ENCODE measurements at places on chromosomes 2 and 18.

GRCh38 chr2:227313310-227313709, 11.7 kb upstream of the MFF start:
- H3K27ac ChIP-seq, result no peak overlapping the region
- no peaks in the 10 kb centered on the region for H3K4me1 ChIP-seq
- H3K27me3 ChIP-seq, result peaks cover 4% of the 10 kb centered on the region
- no peaks in the 10 kb centered on the region for H3K36me3 ChIP-seq
- no peak for ATAC-seq

- no peaks in the 10 kb centered on the region for H3K36me3 ChIP-seq
- no peak overlapping the region for H3K27ac ChIP-seq
- H3K4me1 ChIP-seq, result peaks cover 5% of the 10 kb centered on the region
- no peak overlapping the region for H3K4me3 ChIP-seq
These were observed 78.6 kb upstream of the ZFP36L2 start for GRCh38 chr2:43305012-43305411.

GRCh38 chr2:29209551-29209950, 94.3 kb downstream of the CLIP4 start:
- no peak overlapping the region for H3K4me3 ChIP-seq
- H3K4me1 ChIP-seq, result no peaks in the 10 kb centered on the region
- peaks cover 6% of the 10 kb centered on the region for H3K36me3 ChIP-seq
- H3K27ac ChIP-seq, result no peak overlapping the region
- H3K27me3 ChIP-seq, result no peaks in the 10 kb centered on the region
- no peak for ATAC-seq

- H3K27ac ChIP-seq, result no peak overlapping the region
- ATAC-seq, result no peak
- H3K36me3 ChIP-seq, result no peaks in the 10 kb centered on the region
- no peak overlapping the region for H3K4me3 ChIP-seq
- peaks cover 5% of the 10 kb centered on the region for H3K27me3 ChIP-seq
These were observed 92.9 kb downstream of the FMNL2 start for GRCh38 chr2:152427902-152428301.

DNA sequence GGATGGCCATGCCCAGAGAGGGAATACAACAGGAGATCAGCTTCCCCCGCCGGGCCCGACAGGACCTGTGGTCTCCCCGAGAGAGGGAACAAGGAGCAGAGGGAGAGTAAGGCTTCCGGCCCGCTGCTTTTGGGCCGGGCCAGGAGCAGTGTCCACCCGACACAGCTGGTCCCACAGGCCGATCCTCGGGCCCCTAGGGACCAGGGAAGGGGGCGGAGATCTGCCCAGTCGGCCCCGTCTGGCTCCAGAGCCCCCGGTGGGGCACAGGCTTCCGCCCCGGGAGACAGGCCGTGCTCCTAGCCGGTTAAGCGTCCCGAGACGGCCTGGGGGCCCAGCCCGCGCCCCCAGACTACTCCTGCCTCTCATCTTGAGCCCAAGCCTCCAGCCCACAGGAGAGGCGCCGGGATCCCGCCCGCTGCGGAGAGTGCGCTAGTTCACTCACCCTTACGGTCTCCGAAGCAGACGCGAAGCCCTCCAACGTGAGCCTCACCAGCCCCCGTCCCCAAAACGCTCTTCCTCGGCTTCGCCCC, at the start of gene MCFD2:
MCFD2 (minus strand) TSS at position 526 of the 530 bp plus-strand sequence. CDS start 6,635 bp downstream, outside the sequence.
- no peaks in the 10 kb centered on the region for H3K27me3 ChIP-seq
- ATAC-seq, result peak; percentile 34
- H3K4me3 ChIP-seq, result peak within 1 kb of the TSS; percentile 93

DNA sequence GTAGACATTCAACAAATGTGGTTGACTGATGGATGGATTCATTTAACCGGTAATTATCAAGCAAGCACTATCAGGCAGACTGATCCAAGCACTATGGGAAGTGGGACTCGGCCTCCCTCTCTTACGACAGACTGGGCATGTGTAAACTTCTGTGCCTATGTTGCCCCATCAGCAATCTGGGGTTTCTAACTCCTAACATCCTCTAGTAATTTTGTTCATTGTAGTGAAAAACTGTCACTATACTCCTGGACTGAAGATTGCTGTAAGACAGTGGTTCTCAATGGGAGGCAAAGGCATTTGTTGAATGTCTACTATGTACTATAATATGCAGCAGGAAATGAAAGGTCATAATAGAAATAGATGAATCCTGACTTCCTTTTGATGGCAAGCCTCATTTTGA, 51.2 kb upstream of the CREB1 start:
- peak overlapping the region; percentile 22 for H3K27ac ChIP-seq
- no peak for ATAC-seq
- peaks cover 19% of the 10 kb centered on the region for H3K4me1 ChIP-seq
- no peak overlapping the region for H3K4me3 ChIP-seq
- peaks cover 3% of the 10 kb centered on the region for H3K27me3 ChIP-seq

- no peak overlapping the region for H3K27ac ChIP-seq
- H3K4me3 ChIP-seq, result no peak overlapping the region
- no peak for ATAC-seq
- H3K36me3 ChIP-seq, result no peaks in the 10 kb centered on the region
- H3K27me3 ChIP-seq, result no peaks in the 10 kb centered on the region
- no peaks in the 10 kb centered on the region for H3K4me1 ChIP-seq
These were observed 213.9 kb downstream of the RAB3GAP1 start for GRCh38 chr2:135265960-135266490.

GRCh38 chr2:234291765-234292204, 205.1 kb downstream of the ARL4C start:
- peak overlapping the region; percentile 78 for H3K4me3 ChIP-seq
- H3K27ac ChIP-seq, result peak overlapping the region; percentile 96
- no peaks in the 10 kb centered on the region for H3K36me3 ChIP-seq

- H3K4me1 ChIP-seq, result peaks cover 31% of the 10 kb centered on the region
- H3K36me3 ChIP-seq, result no peaks in the 10 kb centered on the region
- peak overlapping the region; percentile 95 for H3K27ac ChIP-seq
- H3K4me3 ChIP-seq, result peak overlapping the region; percentile 99
- H3K27me3 ChIP-seq, result no peaks in the 10 kb centered on the region
These were observed 714 bp downstream of the RPIA start for GRCh38 chr2:88692187-88692586.

GRCh38 chr18:24993628-24994027, 358.3 kb downstream of the ZNF521 start:
- peaks cover 4% of the 10 kb centered on the region for H3K27me3 ChIP-seq
- no peak overlapping the region for H3K4me3 ChIP-seq
- H3K27ac ChIP-seq, result no peak overlapping the region
- ATAC-seq, result no peak
- no peaks in the 10 kb centered on the region for H3K36me3 ChIP-seq

- peaks cover 29% of the 10 kb centered on the region for H3K27me3 ChIP-seq
- no peaks in the 10 kb centered on the region for H3K4me1 ChIP-seq
- no peak overlapping the region for H3K27ac ChIP-seq
- no peak overlapping the region for H3K4me3 ChIP-seq
These were observed 8.9 kb downstream of the GDF7 start for GRCh38 chr2:20675701-20676352.

DNA sequence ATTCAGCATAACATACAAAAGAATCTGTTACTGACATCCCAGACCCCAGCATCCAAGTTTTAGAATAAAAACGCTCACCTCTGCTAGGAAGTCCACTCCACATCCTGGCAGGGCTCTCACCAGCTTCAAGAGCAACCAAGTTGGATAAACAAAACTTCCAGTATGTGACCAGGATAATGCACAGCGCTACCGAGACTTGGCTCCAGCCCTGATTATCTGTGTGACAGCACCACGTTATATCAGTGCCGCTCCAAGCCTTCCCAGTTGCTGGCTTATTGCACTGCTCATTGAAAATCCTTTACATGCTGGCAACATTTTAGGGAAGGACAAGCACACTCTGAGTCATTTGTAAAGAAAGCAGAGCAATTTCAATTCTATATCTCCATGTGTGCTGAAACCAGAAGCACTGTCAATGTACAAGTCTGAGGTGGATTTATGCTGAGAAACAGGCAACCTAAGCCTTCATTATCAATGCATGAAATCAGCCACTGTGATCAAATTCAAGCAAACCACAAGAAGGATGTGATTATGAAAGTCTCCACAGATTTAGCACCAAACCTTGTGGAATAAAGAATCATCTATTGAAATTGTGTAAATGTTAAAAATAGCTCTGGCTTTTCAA, 115.7 kb downstream of the ZNF385B start:
- peaks cover 10% of the 10 kb centered on the region for H3K27me3 ChIP-seq
- ATAC-seq, result no peak
- H3K4me1 ChIP-seq, result no peaks in the 10 kb centered on the region
- no peaks in the 10 kb centered on the region for H3K36me3 ChIP-seq

- H3K4me1 ChIP-seq, result no peaks in the 10 kb centered on the region
- H3K27me3 ChIP-seq, result no peaks in the 10 kb centered on the region
- no peaks in the 10 kb centered on the region for H3K36me3 ChIP-seq
- peak overlapping the region; percentile 38 for H3K27ac ChIP-seq
- no peak for ATAC-seq
- H3K4me3 ChIP-seq, result no peak overlapping the region
These were observed 54.6 kb downstream of the CYP27C1 start for GRCh38 chr2:127165539-127165935.

DNA sequence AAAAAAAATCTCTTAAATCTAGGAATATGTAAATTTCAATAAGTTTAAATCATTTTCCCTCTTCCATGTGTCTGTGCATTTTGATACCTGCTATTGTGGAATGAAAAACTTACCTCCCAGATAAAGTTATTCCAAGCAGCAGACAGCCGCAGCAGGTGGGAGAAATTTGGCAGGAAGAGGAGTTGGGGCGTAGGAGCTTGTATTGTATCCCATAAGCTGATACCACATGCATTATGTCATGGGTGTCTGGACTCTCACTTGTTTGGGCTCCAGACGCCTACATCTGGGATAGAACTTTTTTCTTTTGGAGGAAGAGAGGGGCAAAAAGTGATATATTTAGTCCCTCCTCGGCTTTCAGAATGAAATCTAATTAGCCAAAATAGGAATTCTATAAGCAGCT, 59.3 kb upstream of the TCF4 start:
- no peak for ATAC-seq
- H3K4me3 ChIP-seq, result no peak overlapping the region
- H3K4me1 ChIP-seq, result no peaks in the 10 kb centered on the region
- H3K36me3 ChIP-seq, result no peaks in the 10 kb centered on the region

GRCh38 chr2:237083026-237083425, 2.7 kb upstream of the COPS8 start:
- H3K4me1 ChIP-seq, result peaks cover 4% of the 10 kb centered on the region
- ATAC-seq, result no peak
- no peaks in the 10 kb centered on the region for H3K27me3 ChIP-seq
- H3K36me3 ChIP-seq, result peaks cover 6% of the 10 kb centered on the region

DNA sequence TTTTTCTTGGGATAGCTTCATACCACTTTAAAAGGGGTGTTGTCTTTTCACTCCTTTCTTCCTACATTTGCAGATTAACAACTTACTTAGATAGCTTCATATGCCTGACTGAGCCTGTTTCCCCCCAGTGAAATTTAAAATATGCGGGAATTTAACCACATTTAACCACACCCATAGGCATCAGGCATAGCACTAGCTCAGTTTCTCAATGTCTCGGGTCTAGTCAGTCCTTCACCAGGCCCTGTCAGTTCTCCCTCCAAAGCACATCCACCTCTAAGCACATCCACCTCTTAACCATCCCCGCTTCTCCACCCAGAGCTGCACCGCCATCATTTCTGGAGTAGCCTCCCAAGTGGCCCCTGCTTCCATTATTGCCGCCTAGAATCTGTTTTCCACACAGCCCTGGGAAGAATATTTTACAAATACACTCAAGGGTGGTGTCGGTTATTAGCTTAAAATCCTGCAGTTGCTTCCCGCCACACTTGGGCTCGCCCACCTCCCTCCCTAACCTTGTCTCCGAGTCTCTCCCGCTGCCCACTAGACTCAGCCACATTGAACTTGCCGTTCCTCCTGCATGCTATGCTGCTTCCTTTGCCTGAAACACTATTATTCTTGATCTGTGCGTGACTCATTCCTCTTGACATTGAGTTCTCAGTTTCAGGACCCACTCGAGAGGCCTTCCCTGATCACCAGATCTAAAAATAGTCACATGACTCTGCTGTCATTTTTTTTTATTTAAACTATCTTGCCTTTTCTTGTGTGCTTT, 68.3 kb downstream of the SPTBN1 start:
- no peak overlapping the region for H3K27ac ChIP-seq
- no peaks in the 10 kb centered on the region for H3K36me3 ChIP-seq
- peaks cover 6% of the 10 kb centered on the region for H3K27me3 ChIP-seq
- peaks cover 8% of the 10 kb centered on the region for H3K4me1 ChIP-seq

DNA sequence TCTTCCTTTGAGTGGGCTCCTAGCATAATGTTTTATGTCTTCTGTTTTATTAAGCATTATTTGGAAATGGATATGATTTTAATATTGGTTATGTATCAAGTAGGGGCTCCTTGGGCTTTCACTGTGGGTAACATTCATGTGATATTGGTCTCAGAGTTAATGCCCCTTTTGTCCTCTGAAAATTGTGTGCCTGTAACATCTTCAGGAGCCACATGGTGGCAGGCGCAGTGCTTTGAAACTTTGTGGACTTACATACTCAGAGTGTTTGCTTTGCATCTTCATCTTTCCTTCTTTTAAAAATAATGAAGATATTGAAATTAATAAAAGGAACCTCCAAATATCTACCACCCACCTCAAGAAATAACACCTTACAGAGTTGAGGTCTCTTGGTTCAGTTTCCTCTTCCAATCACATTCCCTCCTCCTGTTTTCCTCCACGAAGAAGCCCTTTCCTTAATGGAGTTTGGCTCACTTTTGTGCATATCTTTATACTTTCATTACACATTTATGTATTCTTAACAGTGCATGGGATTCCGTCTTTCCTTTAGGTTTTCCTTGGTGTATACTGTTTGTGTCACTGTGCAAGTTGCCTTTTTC, 73.5 kb downstream of the LIMS1 start:
- peak overlapping the region; percentile 60 for H3K4me3 ChIP-seq
- H3K36me3 ChIP-seq, result no peaks in the 10 kb centered on the region
- no peaks in the 10 kb centered on the region for H3K27me3 ChIP-seq
- ATAC-seq, result no peak
- H3K4me1 ChIP-seq, result peaks cover 32% of the 10 kb centered on the region
- H3K27ac ChIP-seq, result no peak overlapping the region

Measured in activated T-helper 17 cell treated with anti-CD3 and anti-CD28 coated beads, Interleukin-2, amount 50 U/mL, for 72 hours (primary cell).